ENCODE measurements at places on chromosomes 12 and 14.

GRCh38 chr14:88380405-88380804 is 5.1 kb upstream of the SPATA7 start:
- no peaks in the 10 kb centered on the region for H3K4me1 ChIP-seq
- no peak overlapping the region for H3K27ac ChIP-seq
- no peaks in the 10 kb centered on the region for H3K36me3 ChIP-seq
- no peak overlapping the region for H3K4me3 ChIP-seq

DNA sequence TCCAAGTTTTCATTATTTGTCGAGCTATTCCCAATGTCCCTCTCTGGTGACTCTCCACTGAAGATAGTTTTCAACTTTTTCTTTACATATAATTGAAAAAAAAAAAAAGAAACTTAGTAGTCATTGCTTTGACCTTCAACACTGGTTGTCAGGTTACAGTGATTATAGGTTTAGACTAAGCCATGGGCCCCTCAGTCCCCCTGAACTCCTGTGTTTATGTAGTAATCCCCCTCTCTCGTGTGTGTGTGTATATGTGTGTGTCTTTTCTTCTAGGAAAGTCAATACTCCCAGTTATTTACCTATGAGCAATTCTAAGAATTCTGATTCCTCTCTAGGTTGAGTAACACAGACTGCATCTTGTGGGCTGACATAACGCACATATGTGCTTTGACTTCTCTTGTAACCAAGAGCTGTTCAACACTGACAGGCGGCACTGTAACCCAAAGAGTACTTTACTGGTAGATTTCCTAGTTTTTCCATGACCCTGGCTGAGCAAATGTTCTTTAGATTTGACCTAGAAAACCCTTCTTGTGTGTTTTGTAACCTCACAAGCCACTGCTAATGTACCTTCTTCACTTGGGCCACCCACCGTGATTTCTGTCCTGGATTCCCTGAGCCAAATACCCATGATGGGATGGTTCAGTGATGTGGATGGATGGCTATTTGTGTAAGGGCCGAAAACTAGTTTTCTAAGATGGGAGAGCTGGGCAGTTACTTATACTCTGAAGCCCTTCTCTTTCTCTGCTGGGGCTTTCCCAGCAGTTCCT is 15.0 kb upstream of the MANSC4 start:
- no peak overlapping the region for H3K27ac ChIP-seq
- no peak overlapping the region for H3K4me3 ChIP-seq
- H3K4me1 ChIP-seq: no peaks in the 10 kb centered on the region
- no peak for DNase-seq

GRCh38 chr14:50875359-50876070 is 3.7 kb downstream of the ABHD12B start:
- H3K4me3 ChIP-seq: no peak overlapping the region
- peaks cover 3% of the 10 kb centered on the region for H3K27me3 ChIP-seq
- DNase-seq: no peak
- no peaks in the 10 kb centered on the region for H3K4me1 ChIP-seq
- no peak overlapping the region for H3K27ac ChIP-seq
- no peaks in the 10 kb centered on the region for H3K36me3 ChIP-seq

DNA sequence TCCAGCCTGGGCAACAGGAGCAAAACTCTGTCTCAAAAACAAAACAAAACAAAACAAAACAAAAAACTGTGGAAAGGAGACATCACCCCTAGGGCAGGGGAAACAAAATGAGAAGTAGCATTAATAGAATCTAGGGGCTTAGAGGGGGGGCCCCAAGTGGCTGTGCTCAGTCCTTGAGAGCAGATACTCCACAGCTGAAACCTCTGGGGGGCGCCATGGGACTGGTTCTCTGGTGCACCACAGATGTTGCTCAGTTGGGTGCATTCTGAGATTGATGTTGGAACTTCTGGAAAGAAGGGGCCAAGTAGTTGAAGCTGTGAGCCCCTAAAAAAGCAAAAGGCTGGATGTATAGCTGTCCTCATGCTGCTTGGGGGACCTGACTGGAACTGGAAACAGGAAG is 11.8 kb upstream of the SYNE2 start:
- no peak overlapping the region for H3K4me3 ChIP-seq
- no peak overlapping the region for H3K27ac ChIP-seq
- H3K27me3 ChIP-seq: no peaks in the 10 kb centered on the region
- H3K4me1 ChIP-seq: no peaks in the 10 kb centered on the region

DNA sequence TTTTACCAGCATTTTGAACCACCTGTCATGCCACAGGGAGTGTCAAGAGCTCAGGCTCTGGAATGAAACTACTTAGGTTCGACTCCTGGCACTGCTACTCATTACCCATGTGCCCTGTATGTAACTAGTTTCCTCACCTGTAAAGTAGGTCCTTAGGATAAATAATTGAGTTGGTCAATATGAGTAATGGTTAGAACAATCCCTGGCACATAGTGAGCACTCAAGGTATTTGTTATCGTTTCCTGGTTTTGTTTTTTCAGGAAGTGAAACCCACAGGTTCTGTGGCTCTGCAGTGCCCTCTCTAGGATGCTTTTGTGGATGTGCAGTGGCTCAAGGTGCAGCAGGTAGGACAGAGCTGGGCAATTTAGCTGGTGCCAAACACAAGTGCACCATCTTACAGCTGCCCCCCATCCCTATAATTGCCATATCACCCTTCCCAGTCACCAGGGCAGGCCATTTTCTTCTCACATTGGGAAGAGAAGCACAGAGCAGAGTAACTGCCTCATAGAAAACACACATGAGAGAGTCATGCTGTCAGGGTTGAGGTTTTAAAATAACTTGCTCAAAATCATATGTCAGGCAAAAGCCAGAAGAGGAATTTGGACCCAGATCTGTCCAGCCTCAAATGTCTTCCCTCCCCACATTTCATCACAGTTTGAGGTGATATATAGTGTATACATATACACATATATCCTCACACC is 297.5 kb downstream of the RPAP3 start:
- H3K4me1 ChIP-seq: no peaks in the 10 kb centered on the region
- peak; percentile 19 for DNase-seq
- H3K27ac ChIP-seq: no peak overlapping the region
- no peaks in the 10 kb centered on the region for H3K36me3 ChIP-seq
- H3K4me3 ChIP-seq: no peak overlapping the region

- H3K4me3 ChIP-seq: no peak overlapping the region
- no peaks in the 10 kb centered on the region for H3K36me3 ChIP-seq
Observed at GRCh38 chr14:88995437-88996198, 171.2 kb downstream of the TTC8 start.

DNA sequence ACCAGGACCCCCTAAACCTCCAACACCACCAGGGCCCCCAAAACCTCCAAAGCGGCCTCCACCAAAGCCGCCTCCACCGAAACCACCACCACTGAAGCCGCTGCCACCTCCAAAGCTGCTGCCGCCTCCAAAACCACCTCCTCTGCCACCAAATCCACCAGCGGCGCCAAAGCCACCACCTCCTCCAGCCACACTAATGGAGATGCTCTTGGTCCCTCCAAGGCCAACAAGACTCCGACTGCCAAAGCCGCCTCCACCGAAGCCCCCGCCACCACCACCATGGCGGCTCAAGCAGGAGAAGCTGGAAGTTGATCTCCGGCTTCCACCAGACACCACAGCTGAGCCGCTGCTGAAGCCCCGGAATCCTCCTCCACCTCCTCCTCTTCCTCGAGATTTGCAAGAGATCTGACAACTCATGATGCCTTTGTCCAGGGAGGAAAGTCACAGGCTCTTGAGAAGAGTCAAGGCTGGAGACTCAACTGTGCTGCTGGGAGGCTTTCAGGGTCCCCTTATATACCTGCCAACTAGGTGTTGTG is at the start of gene KRT2:
Gene KRT2, minus strand, starts transcription at position 486 of the 536 bp plus-strand sequence. Its CDS starts 69 bp downstream, at position 417.
- 0 out of 2 replicates have a peak, but pooled peaks cover 3% of the 10 kb centered on the region for H3K27me3 ChIP-seq
- no peak within 1 kb of the TSS for H3K27ac ChIP-seq

DNA sequence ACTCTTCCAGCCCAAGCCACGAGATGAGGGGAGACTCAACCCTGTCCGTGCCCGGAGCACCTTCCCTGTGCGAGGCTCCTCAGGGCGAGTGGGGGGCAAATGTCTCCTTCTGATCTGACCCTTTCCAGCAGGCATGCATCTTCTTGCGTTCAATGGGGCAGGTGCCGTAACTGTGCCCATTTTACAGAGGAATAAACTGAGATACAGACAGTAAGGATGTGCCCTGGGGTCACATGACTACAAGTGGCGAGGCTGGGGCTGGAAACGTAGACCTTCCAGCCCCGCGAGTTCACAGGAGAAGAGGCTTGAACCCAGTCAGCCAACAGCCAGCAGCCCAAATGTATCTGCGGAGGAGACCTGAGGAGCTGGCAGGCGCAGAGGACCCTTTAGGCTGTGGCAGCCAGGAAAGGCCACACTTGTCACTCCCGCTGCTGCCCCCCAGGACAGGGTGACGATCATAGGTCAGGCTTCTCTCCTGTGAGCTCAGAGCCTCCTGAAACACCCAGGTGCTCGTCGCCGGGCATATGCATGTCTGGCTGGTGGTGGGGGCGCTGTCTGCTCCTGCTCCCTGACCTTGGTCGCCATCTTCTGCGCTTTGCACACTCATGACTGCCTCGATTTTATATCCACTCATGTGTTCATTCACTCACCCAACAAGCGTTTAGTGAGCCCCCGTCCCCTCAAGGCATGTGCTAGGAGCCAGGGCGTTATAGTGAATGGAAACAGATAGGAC is 41.7 kb downstream of the CCDC88C start:
- no peaks in the 10 kb centered on the region for H3K27me3 ChIP-seq
- H3K4me1 ChIP-seq: no peaks in the 10 kb centered on the region
- no peaks in the 10 kb centered on the region for H3K36me3 ChIP-seq
- no peak overlapping the region for H3K27ac ChIP-seq
- no peak overlapping the region for H3K4me3 ChIP-seq
- no peak for DNase-seq

DNA sequence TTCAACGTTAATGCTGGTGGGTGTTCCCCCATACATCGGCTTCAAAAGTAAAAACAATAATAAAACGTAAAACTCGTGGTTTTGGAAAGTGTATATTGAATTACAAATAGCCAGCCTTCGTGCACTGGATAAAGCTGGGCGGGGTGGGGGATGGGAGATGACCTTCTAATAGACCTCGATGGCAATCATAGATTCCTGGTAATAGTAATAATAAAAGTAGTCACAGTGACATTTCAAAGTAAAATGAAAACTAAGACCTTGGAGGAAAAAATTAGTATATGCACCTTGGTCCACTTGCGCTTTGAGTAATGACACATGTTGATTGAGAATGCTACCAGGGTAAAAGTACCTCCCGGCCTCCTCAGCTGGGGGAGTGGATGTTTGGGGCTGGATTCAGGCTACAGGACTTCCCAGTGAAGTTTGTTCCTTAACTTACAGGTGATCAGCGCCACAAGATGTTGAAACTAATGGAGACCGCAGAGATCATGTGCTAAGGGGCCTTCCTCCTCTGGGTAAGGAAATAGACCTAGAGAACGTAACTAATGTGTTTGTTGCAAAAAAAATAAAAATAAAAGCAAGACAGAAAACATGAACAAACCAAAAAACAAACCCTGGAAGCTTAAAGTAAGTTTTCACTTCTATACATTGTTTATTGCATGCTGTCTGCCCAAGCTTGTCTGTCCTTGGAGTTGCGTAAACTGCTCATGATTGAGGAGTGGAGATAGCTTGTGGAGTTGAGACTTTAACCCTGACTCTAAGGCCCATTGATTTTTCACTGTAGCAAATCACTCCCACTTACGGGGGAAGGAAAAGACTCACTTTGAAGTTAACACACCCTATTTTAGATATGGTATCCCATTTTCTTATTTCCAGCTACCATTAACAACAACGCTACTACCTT is 907 bp upstream of the LRIG3 start:
- H3K27ac ChIP-seq: no peak overlapping the region
- H3K4me1 ChIP-seq: peaks cover 15% of the 10 kb centered on the region
- H3K27me3 ChIP-seq: no peaks in the 10 kb centered on the region
- no peaks in the 10 kb centered on the region for H3K36me3 ChIP-seq
- peak overlapping the region; percentile 68 for H3K4me3 ChIP-seq
